ENCODE measurements at places on chromosomes 13 and 19. TPM values are rescaled to one million over a fixed set of nuclear protein-coding genes. Genes with fewer than 3 reads are reported as not detected.

The CEBPA gene
- total RNA-seq: 14.6 TPM

The URAD gene
- total RNA-seq: not detected

The BEST2 gene
- total RNA-seq: not detected

The RNF17 gene
- not detected for total RNA-seq

The IQCN gene
- total RNA-seq: 0.62 TPM

The KLF5 gene
- total RNA-seq: 49.3 TPM

The LILRA1 gene
- 0.51 TPM for total RNA-seq

The TMC4 gene
- total RNA-seq: 4.3 TPM

The FSD1 gene
- total RNA-seq: 1.1 TPM

The EGLN2 gene
- total RNA-seq: 58.7 TPM

The MYPOP gene
- 1.6 TPM for total RNA-seq

The PRSS57 gene
- total RNA-seq: 0.82 TPM

The ZNF567 gene
- total RNA-seq: 15.4 TPM

The CYP4F2 gene
- total RNA-seq: not detected

The TUBB4A gene
- 1.6 TPM for total RNA-seq

The CNOT3 gene
- total RNA-seq: 16.3 TPM

The VSTM1 gene
- not detected for total RNA-seq

The C5AR2 gene
- total RNA-seq: 0.31 TPM

The ALOX5AP gene
- 0.72 TPM for total RNA-seq

The RYR1 gene
- 231 TPM for total RNA-seq

The SLC7A9 gene
- total RNA-seq: not detected

The DAND5 gene
- not detected for total RNA-seq

Measured in tongue (tissue), 3 donors.